ENCODE measurements at places on chromosomes 1 and 21. TPM values are rescaled to one million over a fixed set of nuclear protein-coding genes. Genes with fewer than 3 reads are reported as not detected.

DNA sequence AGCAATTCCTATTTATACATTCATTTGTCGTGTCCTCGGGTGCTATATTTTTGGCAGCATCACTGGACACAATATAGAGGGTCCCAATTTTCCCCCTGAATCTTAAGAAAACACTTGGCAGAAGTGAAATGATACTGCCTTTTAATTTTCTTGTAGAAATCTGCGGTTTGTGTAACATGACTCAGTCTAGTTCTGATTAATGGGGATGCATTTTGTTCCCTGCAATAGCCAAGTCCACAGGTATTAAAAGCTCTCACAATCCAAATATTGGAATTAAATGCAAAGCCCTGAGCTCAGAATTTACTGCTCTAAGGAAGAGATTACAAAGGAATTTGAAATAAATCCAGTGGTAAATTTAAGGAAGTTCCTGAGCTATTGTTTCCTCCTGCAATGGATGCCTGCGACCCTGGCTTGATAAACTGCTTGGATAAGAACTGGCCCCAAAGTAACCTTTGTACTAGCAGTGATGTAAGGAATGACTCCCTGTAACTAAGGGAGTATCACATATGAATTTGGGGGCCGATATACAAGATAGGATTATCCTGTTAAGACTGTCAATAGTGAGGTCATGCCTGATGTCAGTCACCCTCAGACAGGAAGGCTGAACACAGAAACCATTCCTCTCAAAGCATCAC lies 349.7 kb upstream of the C1orf87 start:
- DNase-seq = no peak

- peak; percentile 66 for DNase-seq
These were observed 63.1 kb downstream of the ELK4 start for GRCh38 chr1:205568469-205569361.

GRCh38 chr1:23167353-23168078 lies 1.1 kb downstream of the LUZP1 start:
- DNase-seq = peak; percentile 69

DNA sequence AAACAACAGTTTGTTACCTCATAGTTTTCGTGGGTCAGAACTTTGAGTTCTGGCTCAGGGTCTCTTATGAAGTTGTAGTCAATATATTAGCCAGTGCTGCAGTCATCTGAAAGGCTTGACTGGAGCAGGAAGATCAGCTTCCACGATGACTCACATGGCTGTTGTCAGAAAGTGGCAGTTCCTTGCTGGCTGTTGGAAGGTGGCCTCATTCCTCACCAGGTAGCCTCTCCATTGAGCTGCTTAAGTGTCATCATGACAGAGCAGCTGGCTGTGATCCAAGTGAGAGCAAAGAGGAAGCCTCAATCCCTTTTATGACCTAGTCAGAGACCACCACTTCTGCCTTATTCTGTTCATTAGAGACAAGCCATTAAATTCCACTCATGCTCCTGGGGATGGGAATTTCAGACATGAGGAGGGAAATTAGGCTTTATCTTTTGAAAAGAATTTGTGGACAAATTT lies 5.6 kb downstream of the OSBPL9 start:
- peak; percentile 86 for DNase-seq

GRCh38 chr1:54255026-54255702 lies 55.2 kb downstream of the MRPL37 start:
- no peak for DNase-seq

Gene AMY2A
- total RNA-seq = not detected

Gene TSPAN2
- 87.4 TPM for total RNA-seq

Gene LORICRIN
- not detected for total RNA-seq

Gene PLA2G4A
- total RNA-seq = 28.1 TPM

Gene CLDN8
- total RNA-seq = not detected

DNA sequence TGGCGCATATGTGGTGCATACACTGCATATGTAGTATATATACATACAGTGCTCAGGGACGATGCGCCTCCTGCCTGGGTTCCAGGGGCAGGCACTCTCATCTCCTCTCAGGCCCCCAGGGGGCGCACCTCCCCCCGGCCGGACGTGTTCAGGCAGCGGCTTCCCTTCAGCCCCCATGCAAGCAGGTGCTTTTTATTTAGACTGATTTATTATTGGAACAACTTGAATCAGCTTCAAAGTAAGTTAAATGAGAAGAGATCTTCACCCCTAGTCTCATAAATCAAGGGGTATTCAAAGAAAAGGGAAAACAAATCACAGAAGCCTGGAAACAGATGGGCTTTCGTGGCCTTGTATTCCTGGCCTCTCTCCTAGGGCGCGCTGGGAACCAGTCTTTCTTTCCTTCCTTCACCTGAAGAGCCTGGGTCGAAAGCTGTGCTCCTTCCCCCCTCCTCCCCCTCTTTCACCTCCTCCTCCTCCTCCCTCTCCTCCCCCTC lies 64.6 kb downstream of the UBIAD1 start:
- DNase-seq = no peak

GRCh38 chr1:157313240-157313807 lies 175.1 kb upstream of the ETV3 start:
- no peak for DNase-seq

Gene DNALI1
- 7.5 TPM for total RNA-seq

Gene MAB21L3
- total RNA-seq = not detected

Gene PPIAL4G
- total RNA-seq = 0.28 TPM

DNA sequence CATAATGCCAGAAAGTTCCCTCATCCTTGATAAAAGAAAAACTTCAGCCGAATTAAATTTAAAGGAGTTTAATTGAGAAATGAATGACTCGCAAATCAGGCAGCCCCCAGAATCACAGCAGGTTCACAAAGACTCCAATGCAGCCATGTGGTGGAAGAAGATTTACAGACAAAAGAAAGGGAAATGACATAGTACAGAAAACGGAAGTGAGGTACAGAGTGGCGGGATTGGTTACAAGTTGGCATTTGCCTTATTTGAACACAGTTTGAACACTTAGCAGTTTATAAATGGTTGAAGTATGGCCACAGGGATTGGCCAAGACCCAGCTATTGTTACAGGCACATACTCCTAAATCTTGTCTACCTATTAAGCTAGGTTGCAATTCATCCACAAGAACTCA lies 46.6 kb downstream of the HIVEP3 start:
- no peak for DNase-seq

- DNase-seq = no peak
These were observed 135.9 kb downstream of the NPHP4 start for GRCh38 chr1:5856246-5856815.

All from sigmoid colon (tissue), 7 donors.